ENCODE measurements at places on chromosomes 5 and 9. TPM values are rescaled to one million over a fixed set of nuclear protein-coding genes. Genes with fewer than 3 reads are reported as not detected.

ADAMTSL1 gene
- 26.7 TPM for total RNA-seq

GRCh38 chr9:1129382-1129781, 79.2 kb downstream of the DMRT2 start:
- no peak for DNase-seq

- peak; percentile 89 for DNase-seq
Measured at GRCh38 chr9:133135146-133135745, 14.2 kb upstream of the RALGDS start.

- no peak for DNase-seq
Measured at GRCh38 chr5:127820910-127821553, 117.8 kb downstream of the CCDC192 start.
